ENCODE measurements at places on chromosomes 6 and 20.

GRCh38 chr20:58514321-58515232 lies 622 bp downstream of the APCDD1L start:
- DNase-seq, result no peak

- no peak for DNase-seq
These were observed 5.4 kb downstream of the ZFP57 start for GRCh38 chr6:29675561-29675960.

DNA sequence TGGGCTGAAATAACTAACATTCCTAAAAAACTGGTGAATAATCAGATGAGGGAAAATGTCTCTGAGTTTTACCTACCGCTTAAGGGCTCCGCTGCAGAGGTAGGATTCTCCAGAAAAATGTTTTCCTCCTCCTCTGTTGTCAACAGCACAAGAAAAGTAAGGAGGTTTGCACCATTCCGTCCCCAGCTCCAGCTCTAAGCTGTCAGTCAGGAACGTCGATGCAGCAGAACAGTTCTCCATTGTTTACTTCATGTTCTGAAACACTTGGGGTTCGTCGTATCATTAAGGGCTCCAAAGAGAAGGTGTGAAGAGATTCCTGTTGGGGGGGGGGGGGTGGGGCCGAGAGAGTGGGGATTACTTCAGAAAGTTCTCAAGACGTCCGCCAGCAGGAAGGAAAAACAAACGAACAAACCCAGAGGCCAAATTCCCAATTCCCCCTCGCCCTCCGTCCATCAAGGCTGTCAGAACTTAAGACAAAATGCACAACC lies 734 bp downstream of the MMS22L start:
- DNase-seq, result peak; percentile 10

- DNase-seq, result no peak
These were observed 187.6 kb downstream of the TMEM242 start for GRCh38 chr6:157135691-157136090.

- no peak for DNase-seq
These were observed 47.3 kb upstream of the TNFAIP3 start for GRCh38 chr6:137819740-137820139.

- peak; percentile 32 for DNase-seq
These were observed 16.0 kb downstream of the SLA2 start for GRCh38 chr20:36629719-36630681.

GRCh38 chr6:169791721-169792131 lies 40.3 kb downstream of the ERMARD start:
- no peak for DNase-seq

GRCh38 chr6:16006681-16007080 lies 122.2 kb upstream of the MYLIP start:
- no peak for DNase-seq

DNA sequence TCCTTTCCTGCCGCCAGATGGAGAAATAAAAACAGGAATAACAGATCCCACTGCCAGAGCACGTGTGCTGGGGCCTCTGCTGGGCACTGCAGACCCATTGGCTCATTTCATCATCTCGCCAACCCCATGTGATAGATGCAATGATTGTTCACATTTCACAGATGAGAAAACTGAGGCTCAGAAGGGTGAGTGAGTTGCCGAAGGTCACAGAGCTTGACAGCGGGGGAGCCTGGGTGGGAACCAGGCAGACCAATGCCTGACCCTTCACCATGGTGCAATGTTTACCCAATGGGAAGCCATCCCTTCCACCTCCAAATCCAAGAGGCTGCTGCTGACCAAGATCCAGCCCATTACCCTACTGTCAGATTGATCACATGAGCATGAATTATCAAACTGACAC lies 105.1 kb downstream of the JPH2 start:
- no peak for DNase-seq

GRCh38 chr20:54153041-54153327 lies 20.8 kb downstream of the CYP24A1 start:
- DNase-seq, result no peak

- no peak for DNase-seq
These were observed 95.9 kb upstream of the PLEKHG1 start for GRCh38 chr6:150503586-150504339.

- no peak for DNase-seq
These were observed 20.3 kb downstream of the GRIK2 start for GRCh38 chr6:101413773-101414172.
